Astrocyte (in vitro differentiated cells and primary cell): ENCODE measurements at places on chromosomes 1 and 21. TPM values are rescaled to one million over a fixed set of nuclear protein-coding genes. Genes with fewer than 3 reads are reported as not detected.

DNA sequence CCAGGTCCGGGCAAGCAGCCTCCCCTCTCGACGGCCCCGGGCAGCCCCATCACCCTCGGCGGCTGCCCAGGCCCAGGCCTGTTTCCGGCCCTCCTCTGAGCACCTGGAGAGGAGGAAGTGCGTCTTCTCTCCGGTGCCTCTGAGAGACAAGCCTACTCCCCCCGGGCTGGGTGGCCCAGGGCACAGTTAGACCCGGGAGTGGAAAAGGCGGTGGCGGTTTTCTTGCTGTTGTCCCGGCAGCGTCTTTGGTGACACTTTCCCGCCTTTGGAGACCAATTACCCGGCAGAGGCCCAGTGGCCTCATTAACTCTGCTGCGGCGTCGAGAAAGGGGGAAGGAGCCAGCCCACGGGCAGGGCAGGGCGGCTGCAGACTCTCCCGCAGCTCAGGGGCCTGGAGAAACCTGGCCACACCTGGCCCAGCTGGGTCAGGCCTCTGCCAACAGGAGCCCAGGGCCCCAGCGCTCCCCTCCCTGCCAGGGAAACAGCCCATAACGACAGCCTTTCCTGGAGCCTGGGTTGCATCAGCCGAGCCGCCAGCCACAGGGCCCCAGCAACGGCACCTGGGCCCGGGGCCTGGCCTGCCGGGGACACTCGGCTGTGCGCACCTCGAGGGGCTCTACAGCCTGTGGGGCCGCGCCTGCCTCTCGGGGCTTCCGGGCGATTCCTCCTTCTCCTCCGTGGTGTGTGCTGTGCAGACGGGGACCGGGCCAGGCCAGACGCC, 28.4 kb upstream of the C1orf159 start:
- H3K27ac ChIP-seq = no peak overlapping the region
- no peak for DNase-seq
- no peaks in the 10 kb centered on the region for H3K36me3 ChIP-seq
- H3K4me1 ChIP-seq = no peaks in the 10 kb centered on the region
- no peak overlapping the region for H3K4me3 ChIP-seq
- H3K27me3 ChIP-seq = no peaks in the 10 kb centered on the region

Gene SH2D1B
- not detected in 2 replicates for total RNA-seq

Gene MACO1
- total RNA-seq = 31.8 and 37.4 TPM in 2 replicates

Gene NIPAL3
- total RNA-seq = 45.1 and 47.2 TPM in 2 replicates

GRCh38 chr1:33903210-33903589, 39.3 kb downstream of the HMGB4 start:
- peaks cover 8% of the 10 kb centered on the region for H3K4me1 ChIP-seq
- H3K36me3 ChIP-seq = no peaks in the 10 kb centered on the region
- H3K27ac ChIP-seq = peak overlapping the region; percentile 0
